ENCODE measurements at places on chromosomes 1 and 21. TPM values are rescaled to one million over a fixed set of nuclear protein-coding genes. Genes with fewer than 3 reads are reported as not detected.

Gene DNAI4
- 3.5 TPM for total RNA-seq

Gene RHCE
- total RNA-seq: 0.20 TPM

Gene PGLYRP4
- not detected for total RNA-seq

Gene AMY2A
- total RNA-seq: not detected

Gene CR1L
- total RNA-seq: not detected

Gene KRTAP7-1
- total RNA-seq: not detected

Gene C8B
- not detected for total RNA-seq

Gene VWA5B1
- total RNA-seq: not detected

Gene MTF2
- total RNA-seq: 16.8 TPM

Gene SAMSN1
- not detected for total RNA-seq

Gene HCRTR1
- not detected for total RNA-seq

Gene C1orf174
- 31.7 TPM for total RNA-seq

Gene PRAMEF25
- not detected for total RNA-seq

Gene CELA2A
- not detected for total RNA-seq

Gene C1orf141
- not detected for total RNA-seq

Gene OR2AK2
- not detected for total RNA-seq

Gene LMOD1
- 0.20 TPM for total RNA-seq

Gene PRRX1
- 523 TPM for total RNA-seq

Gene OPRD1
- total RNA-seq: not detected

Gene RGS8
- not detected for total RNA-seq

Gene KRTAP22-1
- not detected for total RNA-seq

Gene FAM229A
- total RNA-seq: 1.4 TPM

Gene GBP5
- total RNA-seq: not detected

Gene VASH2
- under 0.01 TPM for total RNA-seq

Gene DLGAP3
- total RNA-seq: under 0.01 TPM

Gene SHC1
- total RNA-seq: 280 TPM

Data from subcutaneous preadipocyte (primary cell).